ENCODE measurements at places on chromosomes 7 and 10. TPM values are rescaled to one million over a fixed set of nuclear protein-coding genes. Genes with fewer than 3 reads are reported as not detected.

Gene HNRNPH3
- 19.2 TPM for total RNA-seq

Gene PGAM2
- 0.13 TPM for total RNA-seq

DNA sequence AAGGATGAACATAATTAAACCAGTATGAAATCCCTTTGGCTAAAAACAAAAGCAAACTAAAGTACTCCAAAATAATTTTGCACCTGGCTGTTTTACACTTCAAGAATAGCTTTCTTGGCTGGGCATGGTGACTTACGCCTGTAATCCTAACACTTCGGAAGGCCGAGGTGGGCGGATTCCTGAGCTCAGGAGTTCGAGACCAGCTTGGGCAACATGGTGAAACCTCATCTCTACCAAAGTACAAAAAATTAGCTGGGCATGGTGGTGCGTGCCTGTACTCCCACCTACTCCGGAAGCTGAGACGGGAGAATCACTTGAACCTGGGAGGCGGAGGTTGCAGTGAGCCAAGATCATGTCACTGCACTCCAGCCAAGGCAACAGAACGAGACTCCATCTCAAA, 92.2 kb upstream of the AMPH start:
- H3K27ac ChIP-seq: no peak overlapping the region
- H3K4me1 ChIP-seq: no peaks in the 10 kb centered on the region
- DNase-seq: no peak

DNA sequence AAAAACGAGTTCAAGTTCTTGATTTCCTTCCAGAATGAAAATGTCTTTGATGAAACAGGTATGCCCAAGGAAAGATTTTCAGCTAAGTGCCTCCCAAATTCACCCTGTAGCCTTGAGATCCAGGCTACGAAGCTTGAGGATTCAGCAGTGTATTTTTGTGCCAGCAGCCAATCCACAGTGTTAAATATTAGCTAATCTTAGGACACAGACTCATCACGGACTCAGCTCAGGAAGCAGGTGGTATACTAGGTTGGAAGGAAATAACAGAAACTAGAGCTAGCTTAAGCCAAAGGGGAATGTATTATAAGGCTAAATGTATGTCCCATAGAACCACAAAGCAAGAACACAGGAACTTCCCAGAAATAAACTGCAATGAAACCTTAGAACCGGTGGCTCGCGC, 151.0 kb upstream of the PRSS1 start:
- no peaks in the 10 kb centered on the region for H3K36me3 ChIP-seq
- DNase-seq: no peak
- H3K27me3 ChIP-seq: peaks cover 39% of the 10 kb centered on the region
- no peaks in the 10 kb centered on the region for H3K4me1 ChIP-seq
